Ovary (tissue), 10 donors: ENCODE measurements at places on chromosomes 7 and 10. TPM values are rescaled to one million over a fixed set of nuclear protein-coding genes. Genes with fewer than 3 reads are reported as not detected.

GRCh38 chr10:124743191-124744101, 732 bp downstream of the FAM53B start:
- peak; percentile 68 for DNase-seq

DNA sequence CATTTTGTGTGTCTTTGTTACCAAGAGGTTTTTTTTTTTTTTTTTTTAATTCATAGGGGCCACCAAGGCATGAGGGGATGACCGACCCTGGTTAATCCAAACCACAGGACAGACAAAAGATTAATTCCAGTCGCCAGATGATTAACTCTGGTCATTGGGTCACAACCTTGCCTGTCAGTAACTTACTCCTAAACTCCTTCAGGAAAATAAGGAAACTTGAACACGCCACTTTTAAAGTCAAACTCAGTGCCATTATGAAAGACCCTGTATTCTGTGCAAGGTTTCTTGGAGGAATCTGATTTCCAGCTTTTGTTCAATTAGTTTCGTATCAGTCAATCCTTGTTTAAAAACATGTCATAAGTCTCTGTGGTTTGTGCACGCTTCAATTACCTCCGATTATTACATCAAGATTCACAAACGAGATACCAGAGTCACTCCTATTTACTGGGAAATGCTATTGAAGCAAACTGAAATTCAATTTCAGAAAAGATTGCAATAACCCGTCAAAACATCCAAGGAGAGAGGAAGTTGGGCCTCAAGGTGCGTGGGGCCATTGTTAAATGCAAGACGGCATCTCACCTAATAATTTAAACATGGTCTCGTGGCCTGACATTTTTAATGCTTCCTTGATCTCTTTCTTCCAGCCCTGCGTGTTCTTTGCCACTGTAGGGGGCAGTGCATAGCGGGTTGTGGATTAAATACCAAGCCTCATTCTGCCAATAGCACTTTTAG, 44.0 kb downstream of the NRP1 start:
- no peak for DNase-seq

- peak; percentile 54 for DNase-seq
Observed at GRCh38 chr10:110208614-110209453, 1.4 kb downstream of the MXI1 start.

GRCh38 chr10:78042058-78042751, 8.5 kb downstream of the RPS24 start:
- no peak for DNase-seq

The PNLIP gene
- total RNA-seq = 7.0 TPM
